Activated T-cell treated with anti-CD3 and anti-CD28 coated beads for 48 hours (primary cell): ENCODE measurements at places on chromosomes 5 and 9.

- DNase-seq, result no peak
These were observed 68.8 kb upstream of the FCN2 start for GRCh38 chr9:134811673-134812342.

GRCh38 chr9:79883073-79883645 lies 311.4 kb downstream of the TLE4 start:
- DNase-seq, result peak; percentile 11

- no peak for DNase-seq
These were observed 254.5 kb downstream of the ELAVL2 start for GRCh38 chr9:23571414-23572104.

GRCh38 chr5:18754201-18754600 lies 1119.9 kb downstream of the TAF11L14 start:
- DNase-seq, result no peak

DNA sequence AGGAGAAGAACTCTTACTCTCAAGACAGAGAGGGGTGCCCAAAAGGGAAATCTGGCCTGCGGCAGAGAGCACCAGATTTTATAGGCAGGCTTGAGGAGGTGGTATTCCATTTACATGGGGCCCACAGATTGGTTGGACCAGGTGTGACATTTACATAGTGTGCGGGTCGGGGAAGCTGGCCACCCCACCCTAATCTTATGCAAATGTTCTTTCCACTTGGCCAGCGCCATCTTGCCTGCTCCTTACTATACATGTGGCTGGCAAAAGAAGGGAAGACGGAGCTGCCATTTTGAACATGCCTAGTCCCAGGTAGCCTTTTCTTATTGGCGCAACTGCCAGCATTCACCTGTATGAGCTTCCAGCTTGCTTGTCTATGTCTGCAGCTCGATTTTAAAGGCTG lies 34.8 kb downstream of the PLEKHG4B start:
- DNase-seq, result no peak

- no peak for DNase-seq
These were observed 8.3 kb upstream of the SHC3 start for GRCh38 chr9:89186960-89187359.

- DNase-seq, result no peak
These were observed 237.6 kb downstream of the TLE4 start for GRCh38 chr9:79809316-79809876.

- no peak for DNase-seq
These were observed 15.4 kb upstream of the PHF2 start for GRCh38 chr9:93560991-93561390.

DNA sequence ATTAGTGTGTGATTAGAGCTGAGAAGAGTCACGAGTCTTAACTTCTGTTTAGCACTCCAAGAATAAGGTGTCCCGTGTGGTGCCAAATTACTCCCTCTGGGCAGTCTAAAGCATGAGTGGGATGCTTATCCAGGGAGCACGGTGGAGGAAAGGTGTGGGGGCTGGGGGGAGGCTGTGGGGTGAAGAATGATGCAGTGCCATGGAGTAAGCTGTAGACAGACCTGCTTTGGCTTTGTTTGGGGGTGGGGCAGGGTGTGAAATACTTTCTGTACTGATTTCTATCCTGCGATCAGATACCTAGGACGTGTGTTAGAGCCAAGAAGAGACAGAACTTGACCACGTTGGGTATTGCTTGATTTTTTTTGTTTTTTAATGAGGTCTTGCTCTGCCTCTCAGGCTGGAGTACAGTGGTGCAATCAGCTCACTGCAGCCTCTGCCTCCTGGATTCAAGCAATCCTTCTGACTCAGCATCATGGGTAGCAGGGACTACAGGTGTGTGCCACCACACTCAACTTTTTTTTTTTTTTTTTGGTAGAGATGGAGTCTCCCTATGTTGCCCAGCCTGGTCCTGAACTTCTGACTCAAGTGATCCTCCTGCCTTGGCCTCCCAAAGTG lies 232.8 kb downstream of the MAN2A1 start:
- no peak for DNase-seq

GRCh38 chr5:37615184-37615583 lies 224.7 kb downstream of the GDNF start:
- no peak for DNase-seq

- DNase-seq, result no peak
These were observed 1523.9 kb downstream of the MAT2B start for GRCh38 chr5:165029099-165029870.

- DNase-seq, result no peak
These were observed 1.6 kb downstream of the NACC2 start for GRCh38 chr9:136093346-136093986.

DNA sequence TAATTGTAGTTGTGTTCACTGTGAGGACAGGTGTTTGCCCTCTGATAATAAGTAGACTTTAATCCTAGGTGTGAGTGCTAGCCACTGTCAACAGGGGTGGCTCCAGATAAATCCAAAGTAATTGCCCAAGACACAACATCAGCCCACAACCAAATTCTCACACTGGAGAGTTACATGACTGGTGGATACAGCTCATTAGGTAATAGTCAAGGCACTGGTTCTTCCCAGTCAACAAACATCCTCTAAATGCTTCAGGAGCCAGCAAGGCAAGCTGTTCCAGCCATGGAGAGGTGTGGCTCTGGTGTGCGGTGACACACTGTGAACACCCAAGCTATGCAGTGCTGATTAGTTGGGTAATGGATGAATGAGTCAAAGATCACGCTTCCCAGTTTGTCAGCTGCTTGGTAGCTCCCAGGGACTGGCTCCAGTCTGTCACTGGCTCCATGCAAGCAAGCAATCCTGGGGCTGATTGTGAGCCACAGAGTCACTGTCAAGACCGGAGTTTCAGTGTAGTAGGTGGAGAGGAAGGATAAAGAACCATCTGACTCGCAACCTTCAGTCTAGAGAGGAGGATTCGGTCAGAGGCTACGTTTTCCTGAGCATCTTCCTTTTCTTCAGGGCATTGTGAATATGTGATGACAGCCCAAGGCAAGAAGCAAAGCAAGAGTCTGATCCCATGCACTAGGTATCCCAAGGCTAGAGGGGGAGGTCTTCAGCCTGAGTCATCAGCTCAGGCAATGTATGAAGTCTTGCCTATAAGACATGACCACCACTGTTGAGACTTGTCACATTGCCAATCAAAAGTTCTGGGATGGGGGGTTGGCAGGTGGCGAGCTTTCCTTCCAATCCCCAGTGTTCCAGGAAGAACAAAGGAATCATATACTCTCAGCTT lies 63.1 kb downstream of the UGCG start:
- DNase-seq, result no peak

DNA sequence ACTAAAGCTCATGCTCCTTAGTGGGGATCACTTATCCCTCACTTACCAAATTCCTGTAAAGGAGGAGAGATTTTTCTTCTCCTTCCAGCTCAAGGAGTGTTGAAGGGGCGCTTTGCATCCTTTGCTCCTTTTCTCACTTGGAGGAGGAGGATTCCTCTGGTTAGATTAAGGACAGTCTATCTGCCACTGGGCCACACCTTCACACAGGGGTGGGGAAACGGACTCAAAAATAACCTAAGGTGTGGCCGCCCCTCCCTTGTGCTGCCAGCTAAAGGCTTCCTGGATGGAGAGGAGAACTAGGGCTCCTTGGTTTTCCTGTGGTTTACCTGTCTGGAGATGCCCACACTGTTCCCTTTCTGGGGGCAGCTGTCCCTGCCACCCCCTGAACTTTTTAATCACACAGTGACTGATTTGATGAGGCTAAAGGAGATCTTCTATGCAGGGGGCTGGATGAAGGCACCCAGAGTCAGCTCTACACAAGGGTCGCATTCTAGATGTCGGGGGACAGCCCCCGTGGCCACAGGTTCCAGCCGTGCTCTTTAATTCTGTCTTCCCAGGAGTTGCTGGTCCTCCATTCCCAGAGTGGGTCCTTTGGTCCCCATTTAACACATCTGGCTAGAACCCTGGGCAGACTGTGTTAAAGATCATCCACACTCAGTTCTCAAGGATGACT lies 14.4 kb downstream of the GLRX start:
- DNase-seq, result no peak

DNA sequence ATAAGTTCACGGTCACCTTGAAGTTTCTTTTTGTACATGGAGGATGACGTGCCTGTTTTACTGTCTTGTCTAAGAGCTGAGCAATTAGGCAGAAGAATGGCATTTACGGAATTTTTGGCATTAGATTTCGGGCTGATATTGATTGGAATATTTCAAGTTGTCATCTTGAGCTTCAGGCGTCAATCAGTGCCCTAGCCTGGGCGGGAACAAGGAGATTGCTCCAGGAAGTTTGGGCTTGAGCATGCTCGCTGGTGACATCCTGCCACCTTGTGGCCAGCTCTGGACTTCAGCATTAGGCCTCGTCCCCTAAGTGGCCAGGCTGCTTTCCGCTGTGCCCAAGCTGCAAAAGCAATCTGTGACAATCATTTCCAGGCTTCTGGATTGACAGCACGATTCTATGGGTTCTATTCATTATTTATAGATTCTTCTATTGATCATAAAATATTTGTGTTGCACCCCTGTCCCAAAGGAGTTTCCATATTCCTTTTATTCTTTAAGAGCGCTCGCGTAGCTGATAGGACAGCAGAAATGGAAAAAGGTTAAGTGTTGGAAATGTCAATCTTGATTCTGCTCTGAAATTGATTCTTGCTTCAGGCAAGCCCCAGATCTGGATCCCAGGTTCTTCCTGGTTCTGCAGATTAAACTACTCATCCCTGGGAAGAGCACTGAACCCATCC lies 79.3 kb downstream of the SLC28A3 start:
- DNase-seq, result peak; percentile 41

DNA sequence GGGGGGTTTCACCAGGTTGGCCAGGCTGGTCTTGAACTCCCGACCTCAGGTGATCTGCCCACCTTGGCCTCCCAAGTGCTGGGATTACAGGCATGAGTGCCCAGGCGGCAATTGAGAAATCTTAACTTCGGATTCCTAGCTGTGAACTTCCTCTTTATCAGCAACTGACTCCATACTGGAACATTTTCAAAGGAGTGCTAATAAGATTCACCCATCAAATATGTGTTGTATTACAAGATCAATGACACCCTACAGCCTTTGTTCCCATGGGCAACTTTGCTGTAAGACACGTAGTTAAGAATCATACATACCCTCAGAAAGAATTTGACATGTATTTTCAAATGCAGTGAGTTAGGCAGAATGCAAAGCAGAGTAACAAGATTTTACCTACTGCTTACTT lies 23.1 kb upstream of the ACOT12 start:
- no peak for DNase-seq

DNA sequence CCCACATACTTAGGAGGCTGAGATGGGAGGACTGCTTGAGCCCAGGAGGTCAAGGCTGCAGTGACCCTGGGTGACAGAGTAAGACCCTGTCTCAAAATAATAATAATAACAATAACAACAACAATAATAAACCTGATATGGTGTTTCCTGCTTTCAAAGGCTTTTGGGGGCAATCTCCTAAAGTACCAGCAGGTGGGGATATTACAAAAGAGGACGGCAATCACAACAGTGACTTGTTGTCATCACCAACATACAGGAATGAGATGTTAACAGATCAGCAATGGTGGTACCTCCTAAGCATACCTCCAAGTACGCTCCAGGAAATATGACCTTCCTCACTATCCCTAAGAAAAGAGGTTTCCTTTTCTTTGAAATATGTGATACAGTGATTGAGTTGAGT lies 91.1 kb upstream of the RNF180 start:
- no peak for DNase-seq

DNA sequence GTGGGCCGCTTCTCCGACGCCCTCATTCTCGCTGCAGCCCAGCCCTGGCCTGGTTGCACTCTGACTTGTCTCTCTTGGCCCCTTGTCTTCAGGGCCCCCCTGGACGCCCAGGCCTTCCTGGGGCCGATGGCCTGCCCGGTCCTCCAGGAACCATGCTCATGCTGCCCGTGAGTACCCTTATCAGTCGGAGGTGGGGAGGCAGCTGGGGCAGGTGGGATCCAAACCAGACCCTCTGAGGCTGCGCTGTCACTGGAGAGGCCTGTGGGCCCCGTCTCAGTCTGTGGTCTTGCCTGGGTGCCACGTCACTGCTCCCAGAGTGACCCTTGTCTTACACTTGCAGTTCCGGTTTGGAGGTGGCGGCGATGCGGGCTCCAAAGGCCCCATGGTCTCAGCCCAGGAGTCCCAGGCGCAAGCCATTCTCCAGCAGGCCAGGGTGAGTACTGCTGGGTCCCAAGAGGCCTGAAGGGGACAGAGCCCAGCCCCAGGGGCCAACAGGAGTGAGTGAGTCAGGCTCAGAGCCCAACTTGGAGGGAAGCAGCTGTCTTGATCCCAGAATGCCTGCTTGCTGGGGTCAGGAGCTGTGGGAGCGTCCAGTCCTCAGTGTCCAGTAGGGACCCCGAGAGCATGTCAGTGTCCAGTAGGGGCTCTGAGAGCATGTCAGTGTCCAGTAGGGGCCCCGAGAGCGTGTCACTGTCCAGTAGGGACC lies 109.0 kb downstream of the COL5A1 start:
- no peak for DNase-seq

DNA sequence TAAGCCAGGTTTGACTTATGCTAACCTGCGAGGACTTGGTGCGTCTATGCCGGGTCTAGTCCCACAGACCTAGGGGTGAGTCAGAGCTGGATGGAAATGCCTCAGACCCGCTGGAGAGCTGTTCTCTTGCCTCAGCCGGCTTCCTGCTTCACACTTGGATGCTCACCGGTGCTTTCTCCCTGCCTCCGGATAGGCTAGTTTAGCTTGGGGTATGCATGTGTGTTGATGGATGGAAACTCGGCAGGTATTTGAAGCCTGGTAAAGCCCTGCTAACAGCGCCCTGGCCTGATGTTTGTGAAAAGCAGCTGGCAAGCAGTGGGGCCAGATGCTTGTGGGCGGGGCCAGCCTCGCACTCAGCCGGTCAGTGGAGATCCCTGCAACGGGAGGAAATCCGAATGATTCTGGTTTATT lies 29.3 kb downstream of the PRRC2B start:
- DNase-seq, result no peak

GRCh38 chr5:1139331-1140170 lies 27.7 kb upstream of the SLC12A7 start:
- no peak for DNase-seq

GRCh38 chr5:115402822-115403577 lies 106.5 kb upstream of the CCDC112 start:
- DNase-seq, result no peak

DNA sequence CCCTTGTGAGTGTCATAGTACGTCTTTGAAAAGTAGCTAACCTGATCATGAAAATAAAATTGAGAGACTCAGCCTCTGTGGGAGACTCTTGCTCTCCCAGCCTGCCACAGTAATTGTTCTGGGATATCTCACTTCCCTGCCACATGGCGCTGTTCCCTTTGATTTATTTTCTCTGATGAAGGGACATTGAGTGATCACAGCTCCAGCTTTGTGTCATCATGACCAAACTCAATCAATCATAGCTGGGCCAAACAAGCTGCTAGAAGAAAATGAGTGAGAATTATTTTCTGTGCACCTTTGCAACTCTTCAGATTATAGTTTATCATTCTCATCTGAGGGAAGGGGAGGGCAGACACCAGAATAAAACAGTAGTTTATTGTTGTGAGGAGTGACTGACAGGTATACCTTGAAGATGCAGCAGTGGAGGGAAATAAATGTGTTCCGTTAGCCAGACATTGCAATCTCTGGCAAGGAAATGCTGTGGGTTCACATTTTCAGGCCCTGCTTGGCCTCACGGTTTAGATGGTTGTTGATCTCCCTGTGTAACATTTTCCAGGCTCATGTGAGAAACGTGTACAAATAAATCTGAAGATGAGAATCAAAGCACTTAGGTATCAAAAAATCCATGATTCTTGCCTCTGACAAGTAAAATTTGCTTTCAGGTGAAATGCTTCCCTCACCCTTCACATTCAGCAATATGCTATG lies 174.7 kb upstream of the FBXL17 start:
- no peak for DNase-seq

GRCh38 chr9:76136986-76137385 lies 246.5 kb downstream of the PCSK5 start:
- no peak for DNase-seq

- DNase-seq, result no peak
These were observed 84.0 kb downstream of the RXRA start for GRCh38 chr9:134410071-134410834.

GRCh38 chr5:80277191-80277590 lies 21.3 kb upstream of the SERINC5 start:
- DNase-seq, result no peak
